Activated naive CD4-positive, alpha-beta T cell treated with anti-CD3 and anti-CD28 coated beads, Interleukin-2, amount 50 U/mL, for 72 hours (primary cell): ENCODE measurements at places on chromosomes 4 and X. TPM values are rescaled to one million over a fixed set of nuclear protein-coding genes. Genes with fewer than 3 reads are reported as not detected.

CXCL9 gene
- total RNA-seq, result 1.4 TPM

DCAF12L2 gene
- total RNA-seq, result not detected

IDH3G gene
- 81.7 TPM for total RNA-seq

FAM9B gene
- total RNA-seq, result not detected

MAGED2 gene
- total RNA-seq, result 35.2 TPM

NEUROG2 gene
- 0.10 TPM for total RNA-seq

TMEM271 gene
- total RNA-seq, result not detected

SH2D1A gene
- 48.9 TPM for total RNA-seq

ZFYVE28 gene
- 2.7 TPM for total RNA-seq

CENPVL1 gene
- not detected for total RNA-seq

SHROOM4 gene
- not detected for total RNA-seq

TBX22 gene
- total RNA-seq, result not detected

MAMLD1 gene
- total RNA-seq, result 2.7 TPM

ABLIM2 gene
- 0.27 TPM for total RNA-seq

DNA sequence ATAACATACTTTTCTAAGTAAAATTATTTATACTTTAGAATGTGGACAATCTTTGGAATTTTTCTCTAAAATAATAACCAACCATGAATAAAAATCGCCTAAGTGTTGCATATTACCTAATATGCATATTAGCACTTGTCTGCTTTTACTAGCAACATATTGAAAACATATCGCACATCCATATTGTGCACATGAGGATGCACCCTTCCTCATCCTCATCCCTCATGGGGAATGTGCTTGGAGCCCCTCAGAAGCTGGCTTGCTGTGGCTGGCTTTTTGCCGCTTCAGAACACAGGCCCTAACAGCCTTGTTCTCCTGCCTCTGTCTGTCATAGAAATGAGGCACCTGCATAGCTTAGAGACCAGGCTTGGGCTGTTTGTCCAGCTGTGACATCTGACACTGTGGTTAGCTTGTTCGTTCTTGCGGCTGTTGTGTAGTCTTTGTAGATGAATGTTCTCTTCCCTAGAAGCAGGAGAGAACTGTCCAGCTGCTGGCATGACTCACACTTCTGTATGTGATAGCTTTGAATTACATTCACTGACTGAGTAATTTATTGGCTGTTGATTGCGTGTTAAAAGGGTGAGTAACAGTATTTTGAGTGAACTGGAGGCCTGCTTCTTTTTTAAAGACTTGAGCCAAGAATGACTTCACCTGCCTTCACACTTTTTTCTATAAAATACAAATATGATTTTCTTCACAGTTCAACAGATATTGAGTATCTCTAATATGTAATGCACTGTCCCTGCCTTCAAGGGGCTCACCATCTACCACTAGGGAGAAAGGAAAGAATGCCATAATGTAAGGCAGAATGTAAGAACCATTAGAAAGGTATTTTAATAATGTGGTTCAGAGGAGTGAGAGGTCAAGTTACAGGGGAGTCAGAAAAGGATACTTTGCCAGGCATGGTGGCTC, 81.9 kb downstream of the HMGB2 start:
- DNase-seq, result no peak

DNA sequence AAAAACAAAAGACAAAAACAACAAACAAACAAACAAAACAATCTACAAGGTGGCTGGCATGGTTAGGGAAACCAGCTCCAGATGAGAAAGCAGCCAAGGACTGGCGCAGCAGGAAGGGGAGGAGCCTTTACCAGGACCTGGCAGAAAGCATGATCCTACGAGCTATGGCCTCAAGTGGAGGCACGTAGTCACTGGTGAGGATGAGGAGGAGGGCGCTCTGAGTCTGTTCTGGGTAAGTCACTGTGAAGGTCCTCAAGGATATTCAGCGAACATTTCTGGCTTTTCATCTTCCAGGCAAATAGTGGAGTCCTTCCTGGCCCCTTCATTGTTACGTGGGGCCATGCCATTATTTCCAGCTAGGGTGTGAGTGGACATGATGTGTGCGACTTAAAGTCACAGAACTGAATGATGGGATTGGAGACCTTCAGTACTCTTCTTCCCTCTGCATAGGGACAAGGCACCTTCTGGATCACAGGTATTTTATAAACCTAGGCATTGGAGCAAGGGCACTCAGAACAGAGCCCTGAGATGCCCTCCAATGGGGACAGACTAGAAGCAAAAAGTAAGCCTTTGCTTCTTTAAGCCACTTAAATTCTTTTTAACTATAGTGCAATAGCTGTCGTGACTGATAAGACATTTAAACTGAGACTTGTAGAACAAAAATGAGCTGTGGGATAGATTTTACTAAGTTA, 771.3 kb downstream of the RAB28 start:
- DNase-seq, result no peak

GRCh38 chr4:110483516-110483915, 7.6 kb downstream of the ENPEP start:
- DNase-seq, result no peak

- no peak for DNase-seq
These were observed 23.0 kb upstream of the PDZD4 start for GRCh38 chrX:153853180-153853901.

- DNase-seq, result no peak
These were observed 30.8 kb upstream of the LAP3 start for GRCh38 chr4:17546222-17546621.

DNA sequence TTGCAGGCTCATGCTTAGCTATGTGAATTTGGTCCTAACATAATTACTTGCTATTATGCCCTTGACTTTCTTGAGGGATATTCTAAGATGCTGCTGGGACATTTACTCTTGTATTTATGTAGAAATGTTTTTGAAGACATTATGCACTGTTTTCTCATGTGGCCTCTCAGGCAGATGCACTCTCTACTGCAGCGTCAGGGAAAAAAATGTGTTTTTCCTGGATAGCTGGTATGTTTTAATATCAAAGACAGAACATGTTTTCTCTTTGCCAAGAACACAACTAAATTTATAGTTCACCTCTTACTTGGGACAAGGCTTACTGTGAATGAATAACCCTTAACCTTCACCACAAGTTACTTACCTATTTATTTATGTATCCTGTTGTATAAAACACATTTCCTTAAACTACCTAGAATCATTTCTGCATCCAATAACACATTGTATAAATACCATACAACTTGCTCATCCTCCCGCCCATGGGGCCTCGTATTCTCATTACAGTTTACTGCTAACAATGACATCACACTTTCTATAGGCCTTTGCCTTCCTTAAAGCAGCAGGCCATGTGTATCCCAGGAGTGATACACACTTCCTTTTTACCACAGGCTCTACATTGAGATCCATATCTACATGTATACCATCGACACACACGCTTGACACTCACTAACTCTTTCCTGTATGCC, 178.7 kb downstream of the SLIT2 start:
- DNase-seq, result no peak

GRCh38 chr4:162681212-162681611, 485.5 kb downstream of the NAF1 start:
- DNase-seq, result no peak

- DNase-seq, result no peak
These were observed 16.0 kb downstream of the ARHGAP10 start for GRCh38 chr4:147747787-147748454.

GRCh38 chr4:125951261-125951887, 636.6 kb downstream of the FAT4 start:
- no peak for DNase-seq

DNA sequence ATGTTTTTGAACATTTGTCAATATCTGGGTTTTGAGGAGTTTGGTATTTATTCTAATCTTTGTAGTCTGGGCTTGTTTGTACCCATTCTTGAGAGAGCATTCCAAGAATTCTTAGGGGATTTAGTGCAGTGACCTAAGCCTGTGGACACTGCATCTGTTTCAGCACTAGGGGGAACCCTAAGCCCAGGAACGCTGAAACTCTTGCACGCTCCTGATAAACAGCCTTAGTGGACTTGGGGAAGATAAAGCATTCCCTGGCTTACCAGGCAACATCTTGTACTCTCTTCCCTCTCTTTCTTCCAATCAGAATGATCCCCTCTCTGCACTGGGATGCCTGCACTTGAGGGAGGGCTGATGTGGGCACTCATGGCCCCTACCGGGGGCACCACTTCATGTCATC, 654.9 kb upstream of the HTR2C start:
- DNase-seq, result no peak

- DNase-seq, result no peak
These were observed 72.9 kb downstream of the AMMECR1 start for GRCh38 chrX:110245011-110245410.

GRCh38 chr4:187139141-187139540, 415.5 kb upstream of the FAT1 start:
- no peak for DNase-seq

DNA sequence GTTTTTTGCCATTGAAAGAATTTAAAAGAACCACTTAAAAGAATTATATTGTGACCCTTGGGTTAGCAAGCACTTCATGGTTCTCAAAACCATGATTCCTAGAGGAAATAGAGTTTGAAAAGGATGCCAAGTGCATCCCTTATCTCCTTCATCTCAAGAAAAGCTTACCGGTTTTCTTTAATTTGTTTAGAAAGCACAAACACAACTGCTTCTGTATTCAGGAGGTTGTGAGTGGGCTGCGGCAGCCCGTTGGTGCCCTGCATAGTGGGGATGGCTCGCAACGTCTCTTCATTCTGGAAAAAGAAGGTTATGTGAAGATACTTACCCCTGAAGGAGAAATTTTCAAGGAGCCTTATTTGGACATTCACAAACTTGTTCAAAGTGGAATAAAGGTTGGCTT, 13.5 kb downstream of the HHIP start:
- DNase-seq, result no peak

GRCh38 chr4:157443537-157443936, 223.0 kb downstream of the GRIA2 start:
- DNase-seq, result no peak

DNA sequence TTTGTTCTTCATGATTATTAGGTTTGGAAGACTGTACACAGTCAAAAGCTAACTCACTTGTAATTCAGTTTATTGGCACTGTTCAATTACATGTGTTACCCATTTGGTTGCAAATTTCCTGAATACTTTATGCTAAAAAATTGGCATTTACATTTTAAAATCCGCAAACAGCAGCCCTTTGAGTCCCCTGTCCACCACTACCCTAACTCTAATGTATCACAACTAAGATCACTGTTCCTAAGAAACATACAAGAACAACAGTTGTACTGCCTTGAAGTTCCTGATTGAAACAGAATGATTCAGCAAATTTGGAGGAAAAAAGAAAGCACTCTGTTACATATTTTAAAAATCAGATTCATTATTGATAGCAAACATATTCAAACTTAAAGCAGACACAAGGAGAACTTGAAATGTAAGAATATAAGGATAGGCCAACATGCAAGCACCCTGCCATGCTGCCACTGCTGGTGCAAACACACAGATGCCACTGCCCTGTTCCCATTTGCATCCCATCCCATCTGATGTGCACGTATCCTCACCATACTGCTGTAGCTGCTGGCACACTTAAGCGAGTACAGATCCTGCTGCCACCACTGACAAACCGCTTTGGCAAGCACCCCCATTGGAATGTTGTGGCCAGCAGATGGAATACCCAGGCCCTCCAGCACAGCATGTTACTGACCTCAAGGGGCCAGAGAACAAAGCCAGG, 343.4 kb downstream of the PPP1R2C start:
- DNase-seq, result no peak

- no peak for DNase-seq
These were observed 34.2 kb downstream of the CCDC158 start for GRCh38 chr4:76386566-76387305.

DNA sequence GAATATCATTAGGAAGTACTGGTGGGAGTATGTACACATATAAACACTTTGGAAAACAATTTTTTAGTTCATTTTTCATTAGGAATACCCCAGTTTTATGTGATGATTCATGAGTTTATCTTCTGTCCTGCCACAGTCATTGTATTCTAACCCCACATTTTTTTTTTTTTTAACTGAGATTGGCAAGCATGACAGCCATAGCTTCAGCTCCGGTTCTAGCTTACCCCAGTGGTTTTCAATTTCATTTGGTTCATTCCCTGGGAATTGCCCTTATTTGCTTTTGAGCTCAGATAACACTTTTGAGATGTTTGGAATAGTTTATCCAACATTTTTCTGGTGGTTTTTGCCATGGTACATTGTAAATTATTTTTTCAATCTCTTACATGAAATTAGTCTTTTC, 21.0 kb upstream of the FMR1 start:
- DNase-seq, result no peak

DNA sequence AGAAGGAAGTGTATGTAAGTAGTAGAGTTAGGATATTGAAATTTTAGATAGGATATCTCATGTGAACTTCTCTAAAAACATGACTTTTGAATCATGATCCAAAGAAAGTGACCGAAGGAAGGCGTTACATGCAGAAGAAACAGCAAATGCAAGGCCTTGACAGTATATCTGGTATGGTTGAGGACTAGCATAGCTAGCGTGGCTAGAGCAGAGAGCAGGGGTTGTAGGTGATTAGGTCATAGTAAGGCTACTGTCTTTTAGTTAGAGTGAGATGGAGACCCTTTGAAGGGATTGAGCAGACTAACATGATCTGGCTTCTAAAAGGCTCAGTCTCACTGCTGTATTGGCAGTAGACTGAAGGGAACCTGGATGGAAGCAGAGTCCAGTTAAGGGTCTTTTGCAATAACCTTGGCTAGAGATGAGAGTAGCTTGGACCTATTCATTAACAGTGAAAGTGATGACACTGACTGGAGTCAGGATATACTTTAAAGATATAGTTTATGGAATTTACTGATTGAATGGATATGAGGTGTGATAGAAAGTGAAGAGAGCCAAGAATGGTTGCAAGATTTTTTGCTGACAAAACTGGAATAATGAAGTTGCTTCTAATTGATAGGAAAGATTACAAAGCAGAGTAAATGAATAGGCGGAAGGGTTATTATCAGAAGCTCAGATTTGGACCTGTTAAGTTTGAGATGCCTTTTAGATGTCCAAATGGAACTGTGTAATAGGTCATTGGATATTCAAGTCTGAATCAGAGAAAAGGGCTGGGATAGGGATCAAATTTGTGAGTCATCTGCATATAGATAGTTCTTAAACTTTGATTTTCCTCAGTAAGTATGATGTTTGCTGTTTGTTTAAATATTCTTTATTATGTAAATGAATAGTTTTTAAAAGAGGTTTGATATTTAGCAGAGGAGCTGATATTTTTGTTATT, 59.8 kb downstream of the MRPL1 start:
- DNase-seq, result no peak

GRCh38 chr4:74953647-74954046, 20.7 kb downstream of the PARM1 start:
- DNase-seq, result no peak

DNA sequence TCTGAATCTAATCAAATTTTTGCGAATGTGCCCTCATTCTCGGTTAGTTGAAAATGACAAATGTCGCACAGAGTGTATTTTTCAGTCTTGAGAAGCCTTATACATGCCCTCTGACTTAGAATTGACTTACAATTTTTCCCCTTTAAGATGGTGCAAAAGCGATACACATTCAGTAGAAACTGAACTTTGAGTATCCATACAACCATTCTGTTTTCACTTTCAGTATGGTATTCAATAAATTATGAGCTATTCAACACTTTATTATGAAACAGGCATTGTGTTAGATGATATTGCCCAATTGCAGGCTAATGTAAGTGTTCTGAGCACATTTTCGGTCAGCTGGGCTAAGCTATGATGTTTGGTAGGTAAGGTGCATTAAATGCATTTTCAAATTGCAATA, 43.4 kb downstream of the SLC9A7 start:
- no peak for DNase-seq
